ENCODE measurements at places on chromosomes 1 and 21.
A peak's percentile ranks its signal among the peaks of the same experiment; 100 is the strongest.

DNA sequence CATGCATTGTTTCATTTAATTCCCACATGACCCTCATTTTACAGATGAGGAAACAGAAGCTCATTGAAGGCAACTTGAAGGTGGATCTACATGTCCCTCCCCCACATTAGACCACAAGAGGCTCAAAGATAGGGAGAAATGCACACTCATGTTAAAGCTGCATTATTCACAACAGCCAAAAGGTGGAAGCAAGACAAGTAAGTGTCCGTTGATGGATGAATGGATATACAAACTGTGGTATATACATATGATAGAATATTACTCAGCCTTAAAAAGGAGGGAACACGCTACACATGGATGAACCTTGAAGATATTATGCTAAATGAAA is 149.7 kb upstream of the JUN start:
- DNase-seq, result no peak

DNA sequence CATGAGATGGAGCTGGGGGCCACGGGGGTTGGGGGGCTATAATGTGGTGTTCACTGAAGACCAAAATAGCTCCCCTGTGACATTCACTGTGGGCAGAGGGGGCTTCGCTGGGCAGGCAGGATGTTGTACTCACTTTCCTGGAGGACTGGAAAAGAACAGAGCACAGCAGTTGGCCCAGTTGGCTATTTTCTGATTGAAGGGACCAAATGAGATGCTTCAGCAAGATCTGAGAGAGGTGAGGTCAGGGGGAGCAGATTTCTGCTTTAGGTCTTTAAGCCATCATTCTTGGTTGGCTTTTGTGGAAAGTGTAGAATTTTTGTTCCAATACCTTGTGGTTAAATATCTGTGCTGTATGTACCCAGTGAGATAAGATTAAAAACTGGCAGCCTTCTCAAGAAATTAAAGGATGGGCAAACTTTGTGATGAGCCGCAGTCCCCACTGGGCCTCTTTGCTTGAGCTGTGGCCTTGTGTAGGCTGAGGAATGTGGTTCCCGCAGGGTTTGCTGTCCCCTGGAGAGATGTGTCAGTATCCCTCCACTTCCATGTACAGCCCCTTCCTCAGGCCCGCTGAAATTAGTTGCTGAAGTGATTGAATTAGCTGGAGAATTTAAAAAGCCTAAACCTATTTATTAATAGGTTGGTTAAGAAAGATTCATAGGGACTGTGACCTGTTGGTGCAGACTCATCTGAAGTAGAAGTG is 80.7 kb downstream of the ATP5PO start:
- DNase-seq, result no peak

DNA sequence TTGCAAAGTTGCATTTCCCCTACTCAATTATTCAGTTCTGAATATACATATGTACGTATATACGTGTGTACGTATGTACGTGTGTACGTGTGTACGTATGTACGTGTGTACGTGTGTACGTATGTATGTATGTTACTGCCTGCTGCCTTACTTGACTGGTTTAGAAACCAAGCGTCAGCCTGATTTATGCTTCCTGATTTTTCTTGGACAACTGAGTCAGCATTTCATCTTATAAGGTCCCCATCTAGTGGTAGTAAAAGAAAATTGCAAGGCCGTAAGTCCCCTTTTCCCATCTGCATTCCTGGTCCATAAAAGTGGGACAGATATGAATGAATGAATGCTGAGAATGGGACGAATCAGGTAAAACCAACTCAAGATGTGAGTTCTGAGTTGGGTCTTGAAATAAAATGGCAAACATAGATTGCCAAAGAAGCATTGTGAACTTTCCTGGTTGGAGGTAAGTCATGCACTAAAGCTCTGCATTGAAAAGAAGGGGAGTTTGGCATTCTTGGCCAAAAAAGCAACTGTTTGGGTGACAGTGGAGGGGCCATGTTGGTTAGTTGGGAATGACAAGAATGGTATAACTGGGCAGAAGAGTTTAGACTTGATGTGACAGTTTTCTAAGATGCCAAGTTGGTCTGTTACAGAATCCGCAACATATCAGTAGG is 76.4 kb upstream of the DNAH14 start:
- DNase-seq, result no peak

DNA sequence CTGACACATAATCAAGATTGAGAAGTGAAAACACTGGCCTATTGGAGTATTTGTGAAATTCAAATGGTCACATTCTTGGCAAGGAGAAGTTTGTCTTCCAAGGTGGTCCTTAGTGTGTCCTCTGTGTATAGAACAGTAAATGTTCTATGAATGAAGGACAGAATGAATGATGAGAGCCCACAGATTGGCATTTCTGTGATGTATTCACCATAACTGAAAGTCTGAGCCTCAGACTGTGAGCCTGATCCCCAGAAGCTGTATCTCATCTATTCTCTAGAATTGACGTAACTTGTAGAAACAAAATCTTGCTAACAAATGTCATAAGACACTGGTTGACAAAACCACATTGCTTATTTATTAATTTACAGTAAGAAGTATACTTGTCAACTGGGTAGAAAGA is 111.5 kb upstream of the ETV3 start:
- DNase-seq, result no peak

GRCh38 chr1:24147194-24147593 is 4.3 kb upstream of the IL22RA1 start:
- no peak for DNase-seq

DNA sequence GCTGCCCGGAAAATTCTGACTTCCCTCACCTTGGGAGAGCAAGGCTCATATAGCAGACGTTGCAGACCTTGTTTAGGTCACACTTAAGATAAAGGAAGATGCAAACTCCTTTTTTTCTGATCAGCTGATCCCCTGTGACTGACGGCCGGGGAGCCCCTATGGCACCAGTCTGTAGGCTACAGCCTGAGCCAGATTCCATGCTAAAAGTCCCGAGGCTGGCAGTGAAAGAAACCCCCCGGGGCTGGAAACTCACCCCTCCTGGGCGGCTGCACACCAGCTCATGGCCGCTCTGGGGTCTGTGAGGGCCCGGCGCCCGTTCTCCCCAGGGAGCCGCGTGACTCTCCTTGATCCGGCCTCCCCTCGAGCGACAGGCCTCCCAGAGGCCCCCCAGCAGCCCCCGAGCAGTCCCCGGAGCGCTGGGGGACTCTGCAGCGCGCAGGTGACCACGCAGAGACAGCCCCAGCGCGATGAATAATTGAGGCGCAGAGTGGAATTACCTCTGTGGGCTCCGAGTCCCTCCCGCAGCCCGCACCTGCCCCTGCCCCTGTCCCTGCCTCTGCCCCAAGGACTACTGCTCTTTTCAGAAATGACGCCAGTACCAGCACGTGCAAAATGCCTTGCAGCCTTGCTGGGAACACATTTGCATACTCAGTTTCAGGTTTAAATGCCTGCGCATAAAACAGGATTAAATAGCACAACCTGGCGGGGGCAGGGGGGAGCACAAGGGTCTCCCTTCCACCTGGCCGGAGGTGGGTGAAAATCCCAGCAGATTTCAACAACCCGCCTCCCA is 62.6 kb upstream of the CLDN14 start:
- DNase-seq, result no peak

GRCh38 chr21:29215709-29216108 is 83.0 kb upstream of the BACH1 start:
- no peak for DNase-seq

DNA sequence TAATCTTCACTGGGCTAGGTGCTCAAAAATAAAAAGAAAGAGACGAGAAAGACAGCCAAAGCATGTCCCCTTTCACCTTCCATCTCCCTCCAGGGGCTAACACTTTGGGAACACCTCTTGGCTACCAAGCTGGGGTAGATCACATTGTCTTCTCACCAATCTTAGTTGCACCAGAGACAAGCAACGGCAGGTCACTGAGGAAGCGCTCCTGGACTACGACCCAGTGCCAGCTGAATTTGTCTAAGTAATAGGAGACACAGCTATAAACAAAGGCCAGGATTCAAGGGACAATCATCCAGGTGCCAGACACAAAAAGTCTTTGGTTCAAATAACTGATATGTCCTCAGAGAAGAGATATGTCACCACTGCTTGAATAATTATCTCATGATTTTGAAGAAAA is 100.4 kb downstream of the SLC45A1 start:
- no peak for DNase-seq

DNA sequence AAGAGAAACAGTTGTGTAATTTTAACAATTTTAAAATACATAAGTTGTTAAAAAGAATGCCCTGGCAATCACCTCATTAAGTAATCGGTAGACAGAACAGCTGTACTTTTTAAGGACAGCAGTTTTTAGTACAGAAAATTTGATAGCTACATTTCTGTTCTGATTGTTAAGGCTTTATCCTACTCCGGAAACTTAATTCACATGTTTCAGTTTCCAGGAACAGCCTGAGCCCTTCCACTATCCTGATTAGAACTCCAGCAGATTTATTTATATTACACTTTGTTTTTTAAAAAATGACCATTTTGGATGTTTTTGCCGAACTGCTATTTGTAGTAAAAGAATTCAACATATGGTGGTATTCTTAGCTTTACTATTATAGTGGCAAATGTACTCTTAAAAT is 8.7 kb downstream of the PRRC2C start:
- DNase-seq, result no peak

- no peak for DNase-seq
Measured at GRCh38 chr1:81585371-81585770, 215.4 kb upstream of the ADGRL2 start.

GRCh38 chr1:100721526-100722207 is 2.1 kb downstream of the VCAM1 start:
- no peak for DNase-seq

DNA sequence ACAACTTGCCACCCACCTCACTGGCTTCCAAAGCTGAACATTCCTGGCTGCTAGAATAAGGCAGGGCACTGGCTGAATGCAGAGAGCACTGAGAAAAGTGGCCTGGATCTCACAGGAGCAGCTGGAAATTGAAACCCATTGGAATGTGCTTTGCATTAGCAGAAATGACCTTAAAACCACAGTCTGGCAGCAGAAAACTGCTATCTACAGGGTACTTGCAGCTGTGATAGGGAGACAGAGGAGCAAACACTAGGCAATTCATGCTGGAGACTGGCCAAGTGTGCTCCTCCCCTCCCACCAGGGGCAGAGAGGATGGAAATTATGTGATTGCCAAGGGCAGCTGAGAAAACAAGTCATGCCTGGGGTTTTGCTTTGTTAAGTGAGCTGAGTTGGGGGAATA is 47.2 kb downstream of the HSD3B1 start:
- peak; percentile 84 for DNase-seq

GRCh38 chr1:24699628-24700027 is 45.6 kb upstream of the CLIC4 start:
- DNase-seq, result no peak

GRCh38 chr1:83029050-83029449 is 969.9 kb downstream of the TTLL7 start:
- no peak for DNase-seq

DNA sequence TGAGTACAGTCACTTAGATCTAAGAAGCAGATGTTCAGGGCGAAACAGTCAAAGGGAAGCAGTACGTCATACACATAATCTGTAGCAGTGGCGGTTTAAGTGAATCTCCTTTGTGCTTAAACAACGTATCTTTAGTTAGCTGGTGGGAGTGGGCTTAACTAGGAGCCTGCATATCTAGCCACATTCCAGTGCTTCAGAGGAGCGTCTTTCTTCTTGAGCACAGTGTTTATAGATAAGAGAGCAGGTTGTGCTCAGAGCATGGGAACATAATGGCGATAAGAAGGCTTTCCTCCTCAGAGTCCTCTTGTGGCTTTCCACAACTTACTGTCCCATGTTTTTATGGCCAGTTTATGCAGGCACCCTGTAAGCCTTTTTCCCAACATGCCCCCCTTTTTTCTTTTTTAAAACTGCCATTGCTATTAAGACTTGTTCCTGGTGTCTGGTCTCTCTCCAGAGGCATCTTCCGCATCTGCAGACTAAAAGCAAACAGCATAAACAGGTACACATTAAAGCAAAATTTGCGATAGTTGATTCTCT is 3.2 kb downstream of the DAP3 start:
- no peak for DNase-seq

GRCh38 chr1:59976194-59977074 is 49.9 kb upstream of the CYP2J2 start:
- DNase-seq, result no peak

DNA sequence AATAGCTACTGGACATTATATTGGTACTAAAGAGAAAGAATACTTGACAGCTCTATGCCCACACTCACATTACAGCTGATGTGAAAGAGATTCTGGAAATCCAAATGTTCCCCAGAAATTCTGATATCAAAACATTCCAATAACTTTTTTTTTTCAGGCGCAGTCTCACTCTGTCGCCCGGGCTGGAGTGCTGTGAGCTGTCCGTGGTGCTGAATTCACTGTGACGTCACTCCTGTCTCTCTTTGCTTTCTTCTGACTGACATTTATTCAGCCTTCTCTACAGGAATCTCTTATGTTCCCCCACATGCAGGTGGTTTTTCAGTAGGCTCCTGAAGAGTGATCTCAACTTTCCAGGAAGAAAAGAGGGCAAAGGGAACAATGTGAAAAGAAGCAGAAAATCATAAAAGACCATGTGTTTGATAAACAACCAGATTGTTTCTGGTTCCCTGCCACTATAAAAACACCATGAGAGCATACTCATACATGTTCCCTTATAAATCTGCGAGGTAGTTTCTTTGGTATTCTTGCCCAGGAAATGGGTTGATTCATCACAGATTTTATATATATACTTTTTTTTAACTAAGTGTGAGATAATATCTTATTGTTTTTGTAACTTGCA is 6.2 kb downstream of the S100A7A start:
- peak; percentile 53 for DNase-seq

DNA sequence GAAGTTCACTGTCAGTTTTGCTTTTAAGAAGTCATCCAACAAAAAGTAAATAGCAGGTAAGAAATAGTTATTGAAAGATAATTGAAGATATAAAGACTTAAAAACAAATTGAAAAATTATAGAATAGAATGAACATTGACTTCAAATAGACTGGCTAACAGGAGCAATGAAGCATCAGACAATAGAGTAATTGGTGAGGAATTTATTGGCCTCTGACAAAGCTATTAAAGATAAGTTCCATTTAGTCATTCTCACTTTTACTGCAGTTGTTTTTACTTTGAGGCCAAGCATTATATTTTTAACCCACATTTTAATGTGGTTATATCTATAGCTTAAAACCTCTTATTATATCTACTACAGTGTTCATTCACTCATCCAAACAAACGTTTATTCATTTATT is 228.8 kb upstream of the ADGRL2 start:
- DNase-seq, result no peak

DNA sequence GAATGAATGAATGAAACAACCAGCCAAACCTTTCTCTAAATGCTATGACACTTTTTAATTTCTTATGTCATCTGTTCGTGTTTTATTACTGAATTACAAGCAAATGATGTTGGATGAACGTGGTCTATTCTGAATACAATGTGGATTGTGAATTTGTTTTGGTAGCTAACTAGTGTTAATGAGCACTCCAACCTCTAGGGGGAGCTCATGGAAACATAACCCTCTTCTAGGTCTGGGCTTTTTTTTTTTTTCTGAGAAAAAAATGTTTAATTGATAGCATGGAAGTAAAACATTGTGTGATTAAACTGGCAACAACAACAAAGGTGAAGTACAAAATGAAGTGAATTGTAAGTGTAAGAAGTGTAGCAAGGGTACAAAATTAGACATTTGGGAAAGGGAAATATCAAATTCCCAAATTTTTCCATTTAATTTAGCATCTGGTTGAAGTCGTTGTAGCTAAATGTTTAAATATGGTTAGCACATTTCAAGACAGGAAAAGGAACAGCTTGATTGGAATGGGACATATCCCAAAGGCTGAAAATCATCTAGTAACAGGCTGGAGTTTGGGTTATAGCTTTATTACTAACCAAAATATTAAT is 42.6 kb upstream of the PTGS2 start:
- no peak for DNase-seq

GRCh38 chr1:202632241-202632640 is 78.0 kb downstream of the SYT2 start:
- DNase-seq, result no peak
